Renal cortex interstitium (tissue), 15 donors: ENCODE measurements at places on chromosomes 3 and 15. TPM values are rescaled to one million over a fixed set of nuclear protein-coding genes. Genes with fewer than 3 reads are reported as not detected.

KCTD6 gene
- 30.6 TPM for polyA plus RNA-seq

CA12 gene
- polyA plus RNA-seq = 153 TPM

SLC24A5 gene
- polyA plus RNA-seq = 0.39 TPM

MYO5C gene
- 30.5 TPM for polyA plus RNA-seq

FANCI gene
- polyA plus RNA-seq = 39.8 TPM

GPR160 gene
- polyA plus RNA-seq = 32.5 TPM

PTPN23 gene
- polyA plus RNA-seq = 33.8 TPM

CASR gene
- polyA plus RNA-seq = 26.8 TPM

PLA2G4E gene
- not detected for polyA plus RNA-seq

MAGEL2 gene
- 4.2 TPM for polyA plus RNA-seq

BLOC1S6 gene
- 44.5 TPM for polyA plus RNA-seq

STAC gene
- polyA plus RNA-seq = 11.1 TPM

ICE2 gene
- polyA plus RNA-seq = 74.0 TPM

GCSAM gene
- 1.3 TPM for polyA plus RNA-seq

ACP3 gene
- 105 TPM for polyA plus RNA-seq

SLC28A1 gene
- polyA plus RNA-seq = 10.3 TPM

SKOR1 gene
- polyA plus RNA-seq = 0.42 TPM

HRH1 gene
- 1.5 TPM for polyA plus RNA-seq

C3orf20 gene
- polyA plus RNA-seq = 0.30 TPM

CFAP100 gene
- polyA plus RNA-seq = 0.84 TPM

NPHP3 gene
- 76.5 TPM for polyA plus RNA-seq

GPR176 gene
- 15.2 TPM for polyA plus RNA-seq

DAZL gene
- not detected for polyA plus RNA-seq

SCAANT1 gene
- polyA plus RNA-seq = 1.5 TPM

CRYGS gene
- 4.9 TPM for polyA plus RNA-seq

CELSR3 gene
- polyA plus RNA-seq = 1.3 TPM

MLF1 gene
- polyA plus RNA-seq = 50.0 TPM

BDH1 gene
- polyA plus RNA-seq = 35.6 TPM

SI gene
- not detected for polyA plus RNA-seq

MCF2L2 gene
- polyA plus RNA-seq = 0.81 TPM

CTXN2 gene
- polyA plus RNA-seq = not detected

CHDH gene
- polyA plus RNA-seq = 8.7 TPM

CHRFAM7A gene
- polyA plus RNA-seq = 6.0 TPM

PRTG gene
- polyA plus RNA-seq = 11.8 TPM

FGF7 gene
- 25.8 TPM for polyA plus RNA-seq

SPESP1 gene
- polyA plus RNA-seq = 3.4 TPM

CCDC54 gene
- polyA plus RNA-seq = 0.17 TPM

C2CD4B gene
- 1.2 TPM for polyA plus RNA-seq

SST gene
- 0.45 TPM for polyA plus RNA-seq

CYP8B1 gene
- 1.4 TPM for polyA plus RNA-seq

WDR72 gene
- polyA plus RNA-seq = 77.1 TPM

PARP15 gene
- 0.47 TPM for polyA plus RNA-seq

LCTL gene
- 0.22 TPM for polyA plus RNA-seq
